Neural crest cell (in vitro differentiated cells): ENCODE measurements at places on chromosomes 5 and 9. TPM values are rescaled to one million over a fixed set of nuclear protein-coding genes. Genes with fewer than 3 reads are reported as not detected.
A peak's percentile ranks its signal among the peaks of the same experiment; 100 is the strongest.

GRCh38 chr9:72262063-72262462, 102.9 kb downstream of the ZFAND5 start:
- DNase-seq, result no peak

GRCh38 chr9:34802916-34803315, 93.0 kb upstream of the CCL21 start:
- DNase-seq, result no peak

- DNase-seq, result no peak
Observed at GRCh38 chr9:81517954-81518353, 171.4 kb downstream of the TLE1 start.

- DNase-seq, result no peak
Observed at GRCh38 chr9:6428940-6429889, 16.2 kb downstream of the UHRF2 start.

DNA sequence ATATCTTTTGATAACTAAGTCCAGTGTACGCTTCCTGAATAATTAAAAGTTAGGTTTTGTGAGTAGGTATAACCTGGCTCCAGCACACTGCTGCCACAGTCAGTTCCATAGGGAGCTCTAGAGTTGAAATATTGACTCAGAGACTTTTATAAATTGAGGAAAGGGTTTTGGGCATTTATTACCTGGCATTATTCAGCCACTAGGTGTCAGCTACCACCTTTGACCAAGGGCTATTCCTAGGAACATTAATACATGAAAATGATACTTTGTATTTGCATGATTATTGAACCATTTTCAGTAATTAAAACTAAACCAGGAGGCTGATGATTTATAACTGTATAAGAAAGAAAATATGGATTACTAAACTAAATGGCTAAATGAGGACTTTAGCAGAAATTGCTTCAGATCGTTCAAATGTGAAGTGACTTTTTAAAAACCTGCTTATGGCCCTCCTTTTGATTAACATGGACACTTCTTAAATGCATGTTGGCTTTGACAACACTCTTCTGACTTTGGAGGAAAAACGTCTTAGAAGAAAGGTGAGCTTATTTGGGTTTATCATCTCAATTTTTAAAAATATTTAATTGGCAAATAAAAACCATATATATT, 83.0 kb downstream of the SMC2 start:
- no peak for DNase-seq

DNA sequence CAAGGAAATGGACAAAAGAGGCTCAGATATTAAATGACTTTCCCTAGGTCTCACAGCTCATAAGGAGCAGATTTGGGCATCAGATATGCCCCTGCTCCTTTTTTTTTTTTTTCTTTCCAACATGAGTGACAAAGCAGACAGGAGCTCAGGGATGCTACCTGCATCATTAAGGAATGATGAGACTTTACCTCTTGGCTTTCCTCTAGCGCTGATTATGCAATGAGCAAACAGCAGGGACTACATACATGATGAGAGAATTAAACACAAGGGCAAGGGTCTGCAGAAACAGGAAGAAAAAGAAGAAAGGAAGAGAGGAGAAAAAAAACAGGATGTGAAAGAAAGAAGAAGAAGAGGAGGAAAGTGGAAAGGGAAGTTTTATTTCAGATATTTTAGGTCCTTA, 179.9 kb downstream of the PPP2R2B start:
- no peak for DNase-seq

DNA sequence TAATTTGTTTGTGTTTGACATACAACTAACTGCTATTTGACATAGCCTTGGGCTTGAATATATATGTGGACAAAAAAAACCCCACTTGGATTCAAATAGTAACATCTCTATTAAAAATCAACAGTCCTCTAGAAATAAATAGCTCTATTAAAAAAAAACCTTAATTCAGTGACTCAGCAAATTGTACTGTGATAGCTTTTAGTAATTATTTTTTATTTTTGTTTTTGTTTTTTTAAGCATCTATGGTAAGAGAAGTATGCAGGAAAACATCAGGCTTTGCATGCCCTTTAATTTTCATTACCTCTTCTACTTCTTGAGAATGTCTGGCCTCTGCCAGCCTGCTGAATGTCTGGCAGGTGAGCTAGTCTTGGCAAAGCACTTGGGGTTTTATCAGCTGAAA, 300.7 kb downstream of the NPR3 start:
- no peak for DNase-seq

DNA sequence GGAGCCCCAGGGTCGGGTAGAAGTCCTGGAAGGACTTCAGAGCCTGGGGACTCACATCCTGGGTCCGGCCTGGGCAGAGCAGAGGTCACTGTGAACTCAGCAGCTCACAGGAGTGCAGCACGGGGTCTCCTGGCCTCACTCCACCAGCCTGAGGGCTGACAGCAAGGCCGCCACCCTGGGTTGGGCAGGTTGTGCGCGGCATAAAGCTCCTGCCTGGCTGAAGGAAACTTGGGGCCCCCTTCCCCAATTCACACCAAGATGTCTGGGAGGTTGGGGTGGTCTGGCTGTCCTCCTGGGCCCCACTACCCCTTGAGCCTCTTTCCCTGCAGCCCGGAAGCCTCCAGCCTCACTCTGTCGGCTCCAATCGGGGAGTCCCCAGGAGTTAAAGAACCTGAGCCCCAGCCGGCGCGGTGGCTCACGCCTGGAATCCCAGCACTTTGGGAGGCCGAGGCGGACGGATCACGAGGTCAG, 2.1 kb downstream of the LCN15 start:
- DNase-seq, result no peak

DNA sequence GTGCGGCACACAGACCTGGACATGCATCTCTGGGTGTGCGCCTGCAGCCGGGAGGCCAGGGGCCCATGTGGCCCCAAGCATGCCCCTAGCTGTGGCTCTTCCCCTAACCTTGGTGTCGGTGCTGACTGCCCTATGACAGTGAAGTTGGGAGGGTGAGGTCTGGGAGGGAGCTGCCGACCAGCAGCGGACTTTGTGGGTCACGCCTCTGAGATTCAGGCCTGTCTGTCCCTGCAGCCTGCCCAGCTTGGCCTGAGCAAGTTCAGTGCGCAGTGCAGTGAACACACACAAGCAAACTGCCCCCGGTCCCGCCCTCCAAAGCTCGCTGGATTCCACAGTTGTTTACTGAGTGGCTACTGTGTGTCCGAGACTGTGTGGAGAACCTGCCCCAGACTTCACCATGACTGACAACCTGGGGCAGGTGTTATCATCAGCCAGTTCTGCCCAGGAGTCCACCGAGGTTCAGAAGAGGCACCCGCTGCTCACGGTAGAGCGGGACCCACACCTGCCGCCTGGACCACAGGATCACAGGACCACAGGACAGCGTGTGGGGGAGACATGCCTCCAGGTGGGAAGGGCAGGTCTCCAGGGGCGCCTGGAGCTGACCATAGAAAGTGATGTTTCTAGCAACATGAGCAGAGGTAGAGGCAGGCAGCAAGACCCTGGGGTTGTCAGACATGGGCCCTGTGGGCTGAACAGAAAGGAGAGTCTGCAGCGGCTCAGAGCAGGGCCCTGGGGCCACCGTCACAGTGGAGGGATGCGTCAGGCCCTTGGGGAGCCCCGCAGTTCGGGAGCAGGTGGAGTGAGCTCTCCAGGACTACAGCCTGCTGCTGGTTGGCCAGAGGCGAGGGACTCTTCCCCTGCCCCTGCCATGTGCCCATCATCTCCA, 105.1 kb downstream of the PHF2 start:
- DNase-seq, result peak; percentile 1

GRCh38 chr5:92758552-92758951, 822.5 kb downstream of the NR2F1-AS1 start:
- DNase-seq, result no peak

GRCh38 chr5:43033841-43034590, 6.1 kb downstream of the ANXA2R start:
- DNase-seq, result no peak

GRCh38 chr5:149284501-149284900, 12.8 kb downstream of the AFAP1L1 start:
- DNase-seq, result no peak

DNA sequence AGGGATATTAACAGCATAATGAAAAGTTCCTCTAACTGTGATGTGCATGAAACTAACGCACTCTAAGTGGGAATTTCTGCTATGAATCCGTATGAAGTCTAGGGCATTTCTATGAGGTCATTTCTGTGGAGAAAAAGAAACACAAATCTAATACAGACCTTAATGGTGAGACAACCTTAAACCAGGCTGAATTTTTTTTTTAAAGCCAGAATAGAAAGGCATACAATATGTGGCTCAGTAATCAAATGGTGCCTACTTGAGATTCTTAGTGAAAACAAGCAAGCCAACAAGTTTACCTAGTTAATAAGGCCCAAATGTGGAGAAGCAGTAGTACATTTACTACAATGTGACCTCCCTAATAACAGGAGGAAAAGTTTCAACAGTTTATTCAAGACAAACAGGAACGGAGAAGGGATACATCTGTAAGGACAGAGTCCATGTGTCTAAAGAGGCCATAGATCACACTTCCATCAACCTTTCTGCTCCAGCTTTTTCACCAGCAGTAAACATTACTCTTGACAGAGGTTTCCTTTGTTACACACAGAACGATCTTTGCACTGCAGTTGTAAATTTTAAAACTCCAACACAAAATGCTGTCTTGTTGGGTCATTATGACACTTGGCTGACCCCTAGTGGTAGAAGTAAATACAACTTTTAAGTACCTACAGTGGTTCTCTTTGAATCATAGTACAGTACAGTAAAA, 26.2 kb downstream of the CARNMT1 start:
- DNase-seq, result no peak

DNA sequence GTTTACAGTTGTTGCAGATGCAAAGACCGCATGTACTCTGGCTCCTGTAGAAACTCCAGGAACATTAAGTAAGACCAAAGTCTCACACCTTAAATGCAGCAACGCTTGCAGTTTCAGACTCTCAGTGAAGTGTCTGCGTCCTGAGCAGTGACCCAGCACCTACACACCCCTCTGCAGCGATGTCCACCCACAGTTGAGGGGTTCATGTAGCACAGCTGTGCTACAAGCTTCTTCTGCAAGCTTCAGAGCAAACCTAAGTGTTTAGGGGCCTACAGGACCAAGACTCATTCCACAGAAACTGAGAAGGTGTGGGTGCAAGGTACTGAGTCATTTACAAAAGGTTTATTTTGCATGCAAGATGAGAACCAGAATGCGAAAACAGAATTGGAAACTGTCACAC, 191.0 kb downstream of the IRX2 start:
- no peak for DNase-seq

- no peak for DNase-seq
Observed at GRCh38 chr9:84978661-84979060, 309.1 kb downstream of the NTRK2 start.

C5orf58 gene
- not detected in 2 replicates for total RNA-seq

CNTNAP3 gene
- total RNA-seq, result 5.4 and 6.0 TPM in 2 replicates

CDX1 gene
- total RNA-seq, result not detected in 2 replicates

TMEM232 gene
- 3.0 and 6.1 TPM in 2 replicates for total RNA-seq

SLC34A3 gene
- not detected in 2 replicates for total RNA-seq

EGFLAM gene
- 9.1 and 10.3 TPM in 2 replicates for total RNA-seq
